Omental fat pad (tissue), 4 donors: ENCODE measurements at places on chromosomes 2 and 18. TPM values are rescaled to one million over a fixed set of nuclear protein-coding genes. Genes with fewer than 3 reads are reported as not detected.
A peak's percentile ranks its signal among the peaks of the same experiment; 100 is the strongest.

DNA sequence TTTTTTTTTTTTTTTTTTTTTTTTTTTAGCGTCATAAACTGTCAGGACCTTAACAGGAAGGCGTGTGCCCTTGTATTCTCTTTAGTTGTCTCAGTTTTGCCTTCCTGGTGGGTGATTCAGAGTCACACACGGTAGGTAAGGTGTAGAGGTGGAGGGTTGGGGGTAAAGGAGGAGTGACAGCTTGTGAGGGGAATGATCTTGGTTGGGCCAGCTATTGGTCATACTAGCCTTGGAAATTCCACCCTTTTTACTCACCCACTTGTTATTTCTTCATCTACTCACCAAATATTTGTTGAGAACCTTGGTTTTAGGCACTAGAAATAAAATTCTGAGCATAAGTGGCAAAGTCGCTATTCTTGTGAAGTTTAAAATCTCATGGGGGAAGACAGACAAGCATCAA lies 22.2 kb downstream of the SMIM21 start:
- DNase-seq = no peak

GRCh38 chr2:206457188-206457634 lies 13.9 kb downstream of the ADAM23 start:
- no peak for DNase-seq

DNA sequence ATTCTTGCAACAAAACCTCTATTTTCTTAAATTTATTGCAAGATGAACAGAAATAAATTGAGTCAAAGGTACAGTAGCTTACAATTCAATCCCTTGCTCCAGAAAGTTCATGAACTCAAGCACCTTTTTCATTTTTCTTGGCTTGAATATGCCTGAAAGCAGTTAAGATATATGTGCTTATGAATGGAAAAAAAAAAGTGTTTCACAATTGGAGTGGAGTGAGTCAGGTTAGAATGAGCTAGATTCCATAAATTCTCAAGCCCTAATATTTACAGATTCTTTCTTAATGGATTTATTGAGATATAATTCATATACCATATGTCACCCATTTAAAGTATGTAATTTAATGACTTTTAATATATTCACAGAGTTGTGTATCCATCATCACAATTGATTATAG lies 39.6 kb upstream of the NEMP2 start:
- DNase-seq = no peak

GRCh38 chr2:218995972-218996711 lies 2.9 kb upstream of the CRYBA2 start:
- peak; percentile 87 for DNase-seq

DNA sequence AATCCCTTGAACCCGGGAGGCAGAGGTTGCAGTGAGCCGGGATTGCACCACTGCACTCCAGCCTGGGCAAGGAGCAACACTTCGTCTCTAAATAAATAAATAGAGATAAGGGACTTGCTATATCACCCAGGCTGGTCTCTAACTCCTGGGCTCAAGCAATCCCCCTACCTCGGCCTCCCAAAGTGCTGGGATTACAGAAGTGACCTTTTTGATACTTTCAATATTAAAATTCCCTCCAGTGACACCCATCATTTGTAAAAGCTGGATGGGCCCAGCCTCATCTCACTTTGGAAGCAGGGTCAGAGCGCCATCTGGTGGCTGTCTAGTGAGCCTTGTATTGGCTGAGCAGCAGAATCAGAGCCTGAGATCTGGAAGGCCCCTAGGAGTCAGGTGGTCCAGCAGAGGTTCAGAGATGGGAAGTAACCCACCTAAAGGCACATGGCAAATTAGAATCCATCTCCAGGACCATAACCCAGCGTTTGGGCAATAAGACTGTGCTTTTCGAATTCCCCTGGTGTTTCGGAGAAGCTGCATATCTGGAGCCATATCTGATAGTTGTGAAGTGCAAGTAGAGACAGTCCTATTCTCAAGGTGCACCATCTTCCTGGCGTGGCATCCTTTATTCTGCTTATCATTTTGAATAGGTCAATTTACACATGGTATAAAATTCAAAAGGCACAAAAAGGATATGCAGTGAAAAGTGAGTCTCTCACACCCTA lies 18.3 kb upstream of the SLC35F6 start:
- peak; percentile 94 for DNase-seq

- DNase-seq = no peak
Observed at GRCh38 chr2:239519089-239519920, 118.5 kb upstream of the HDAC4 start.

DNA sequence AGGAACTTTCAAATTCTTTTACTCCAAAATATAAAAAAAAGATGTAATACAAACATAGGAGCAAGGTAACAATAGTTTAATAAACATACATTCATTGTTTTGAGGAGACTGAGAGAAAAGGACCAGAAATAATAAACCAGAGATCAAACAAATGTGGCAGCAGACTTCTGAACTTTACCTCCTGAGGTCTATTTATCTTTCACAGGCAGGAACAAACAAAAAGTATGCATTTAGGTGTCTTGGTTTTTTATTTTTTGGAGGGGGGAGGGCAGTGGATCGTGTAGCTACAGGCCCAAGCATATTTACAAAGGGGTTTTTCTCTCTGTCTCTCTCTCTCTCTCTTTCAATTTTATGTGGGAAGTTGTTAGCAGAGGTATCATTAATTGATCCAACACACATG lies 5.6 kb downstream of the PPP4R1 start:
- no peak for DNase-seq

- DNase-seq = no peak
Observed at GRCh38 chr2:86500325-86501083, 59.3 kb downstream of the KDM3A start.

DNA sequence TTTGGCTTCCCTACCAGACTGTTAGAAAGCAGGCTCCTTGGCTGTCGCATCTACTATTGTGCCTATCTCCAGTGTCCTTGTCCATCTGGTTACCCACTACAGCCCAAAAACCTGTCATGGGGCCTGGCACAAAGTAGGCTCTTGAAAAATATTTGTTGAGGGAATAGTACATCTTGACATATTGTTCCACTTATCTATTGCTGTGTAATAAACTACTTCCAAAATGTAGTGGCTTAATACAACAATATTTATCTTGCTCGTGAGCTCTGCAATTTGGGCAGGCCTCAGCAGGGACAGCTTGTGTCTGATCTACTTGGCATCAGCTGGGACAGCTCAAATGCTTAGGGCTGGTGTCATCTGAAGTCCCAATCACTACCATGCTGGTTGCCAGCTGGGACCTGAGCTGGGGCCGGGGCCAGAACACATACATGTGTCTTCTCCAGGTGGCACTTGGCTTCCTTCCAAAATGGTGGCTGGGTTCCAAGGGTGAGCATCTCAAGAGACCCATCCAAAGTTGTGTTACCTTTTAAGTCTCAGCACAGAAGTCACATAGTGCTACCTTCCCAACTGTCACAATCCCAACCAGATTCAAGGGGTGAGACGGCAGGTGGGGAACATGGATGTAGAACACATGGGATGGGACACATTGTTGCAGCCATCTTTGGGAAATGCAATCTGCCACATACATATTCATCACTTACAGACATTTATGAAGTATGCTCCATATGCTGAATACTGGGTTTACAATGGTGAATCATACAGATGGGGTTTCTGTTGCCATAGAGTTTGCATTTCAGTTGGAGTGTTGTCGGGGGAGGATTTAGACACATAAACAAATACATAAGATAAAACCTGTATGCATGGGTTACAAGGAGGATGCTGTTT lies 134.2 kb downstream of the FOXI3 start:
- no peak for DNase-seq

SCG2 gene
- total RNA-seq = 0.25 TPM

DNA sequence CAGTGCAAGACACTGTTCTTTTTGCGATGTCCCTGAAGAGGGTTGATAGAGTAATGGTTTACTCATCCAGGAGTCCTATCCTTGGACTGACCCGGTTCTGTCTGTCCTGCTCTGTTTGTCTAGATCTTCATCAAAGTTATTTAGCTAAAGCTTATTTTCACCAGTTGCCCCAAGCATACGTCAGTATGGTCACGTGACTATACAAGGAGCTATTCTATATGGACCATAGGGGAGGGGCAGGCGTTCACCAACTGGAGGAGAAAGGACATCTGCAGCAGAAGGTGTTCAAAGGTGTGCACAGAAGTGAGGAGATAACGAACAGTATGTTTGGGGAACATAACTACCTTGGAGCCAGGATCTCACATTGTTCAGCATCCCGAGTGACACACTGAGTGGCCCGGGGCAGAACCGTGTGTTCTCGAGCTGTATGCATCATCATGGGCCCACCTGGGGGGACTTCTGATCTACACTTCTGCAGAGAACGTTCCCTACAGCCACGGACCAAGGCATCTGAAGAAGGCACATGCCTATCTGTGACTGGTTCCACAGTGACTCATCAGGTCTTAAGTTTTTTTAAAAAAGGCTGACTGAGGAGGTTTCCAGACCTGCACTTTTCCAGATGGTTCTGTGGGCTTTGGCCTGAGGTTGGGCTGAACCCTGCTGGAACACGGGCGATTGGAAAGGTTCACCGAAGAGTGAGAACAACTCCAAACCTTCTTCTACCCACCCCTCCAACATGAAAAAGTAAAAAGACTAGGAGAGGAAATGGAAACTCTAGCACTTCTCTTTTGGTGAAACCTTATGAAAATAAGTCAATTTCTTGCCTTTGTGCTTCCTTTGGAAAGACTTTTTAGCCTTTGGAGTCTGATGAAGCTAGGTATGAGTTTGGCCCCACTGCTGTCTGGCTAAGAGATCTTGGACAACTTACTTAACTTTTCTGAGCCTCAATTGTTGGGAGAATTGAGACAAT lies 68.6 kb upstream of the YWHAQ start:
- DNase-seq = no peak

DNA sequence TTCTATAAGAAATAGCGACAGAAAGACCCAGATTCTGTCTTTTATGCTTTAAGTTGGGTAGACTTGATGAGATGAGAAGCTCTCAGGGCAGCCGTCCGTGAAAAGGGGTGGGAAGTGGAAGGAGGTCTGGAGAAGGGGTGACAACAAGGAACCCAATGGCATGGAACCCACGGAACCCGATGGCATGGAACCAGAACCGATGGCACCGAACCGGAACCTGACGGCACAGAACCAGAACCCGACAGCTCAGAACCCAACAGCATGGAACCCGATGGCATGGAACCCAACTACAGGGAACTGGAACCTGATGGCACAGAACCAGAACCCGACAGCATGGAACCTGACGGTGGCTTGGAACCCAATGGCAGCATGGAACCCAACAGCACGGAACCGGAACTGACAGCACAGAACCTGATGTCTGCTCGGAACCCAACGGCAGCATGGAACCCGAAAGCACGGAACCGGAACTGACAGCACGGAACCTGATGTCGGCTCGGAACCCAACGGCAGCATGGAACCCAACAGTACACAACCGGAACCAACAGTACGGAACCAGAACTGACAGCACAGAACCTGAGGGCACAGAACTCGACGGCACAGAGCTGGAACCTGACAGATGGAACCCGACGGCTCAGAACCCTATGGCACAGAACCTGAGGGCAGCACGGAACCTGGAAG lies 155.2 kb downstream of the TMEM18 start:
- DNase-seq = no peak

DNA sequence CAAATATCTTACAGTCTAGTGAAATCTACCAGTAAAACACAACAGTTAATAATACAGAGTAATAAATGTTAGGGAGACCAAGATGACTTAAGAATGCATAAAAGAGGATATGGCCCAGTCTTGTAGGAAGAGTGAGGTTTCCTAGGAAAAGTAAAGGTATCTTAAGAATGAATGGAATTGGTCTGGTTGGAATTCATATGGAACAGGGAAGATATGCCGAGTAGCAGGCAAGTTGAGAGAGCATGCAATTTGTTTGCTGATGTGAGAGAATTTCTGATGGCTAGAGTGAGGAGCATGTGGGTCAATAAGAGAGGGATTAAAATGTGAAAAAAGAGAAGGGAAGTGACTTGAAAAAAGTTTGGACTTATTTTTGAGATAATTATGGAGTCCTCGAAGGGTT lies 512.9 kb upstream of the ZEB2 start:
- DNase-seq = no peak

- DNase-seq = no peak
Observed at GRCh38 chr2:127051116-127052056, 55.6 kb downstream of the BIN1 start.

GRCh38 chr2:95698146-95698545 lies 106.3 kb downstream of the TRIM43 start:
- no peak for DNase-seq

DNA sequence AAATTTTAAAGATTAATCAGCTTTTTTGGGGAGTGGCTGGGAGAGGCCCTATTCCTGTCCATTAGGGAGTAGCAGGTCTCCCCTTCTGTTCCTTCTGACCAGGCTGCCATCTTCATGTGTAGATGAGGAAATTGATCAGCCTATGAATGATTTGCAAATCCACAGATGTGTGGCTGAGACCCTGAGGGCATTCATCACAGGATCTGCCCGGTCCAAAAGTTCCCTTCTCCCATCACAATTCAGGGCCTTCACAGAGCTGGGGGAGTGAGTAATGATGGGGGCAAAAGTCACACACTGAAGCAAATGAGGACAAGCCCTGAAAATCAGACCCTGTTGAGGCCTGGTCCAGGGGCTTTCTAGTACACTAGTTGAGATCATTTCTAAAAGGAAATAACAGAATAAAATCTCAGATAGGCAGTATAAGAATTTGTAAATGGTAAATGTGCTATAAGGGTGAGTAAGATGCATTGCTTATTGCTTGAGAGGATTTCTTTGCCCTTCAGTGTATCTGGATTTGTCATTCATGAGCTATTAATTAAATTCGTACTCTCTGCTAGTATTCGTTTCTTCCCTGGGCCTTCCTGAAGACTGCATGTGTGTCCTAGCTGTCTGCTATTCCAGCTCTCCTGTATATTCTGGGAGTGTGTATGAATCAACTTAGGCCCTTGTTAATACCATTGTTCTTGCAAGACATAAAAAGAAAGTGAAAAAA lies 53.2 kb downstream of the SETBP1 start:
- DNase-seq = no peak

DNA sequence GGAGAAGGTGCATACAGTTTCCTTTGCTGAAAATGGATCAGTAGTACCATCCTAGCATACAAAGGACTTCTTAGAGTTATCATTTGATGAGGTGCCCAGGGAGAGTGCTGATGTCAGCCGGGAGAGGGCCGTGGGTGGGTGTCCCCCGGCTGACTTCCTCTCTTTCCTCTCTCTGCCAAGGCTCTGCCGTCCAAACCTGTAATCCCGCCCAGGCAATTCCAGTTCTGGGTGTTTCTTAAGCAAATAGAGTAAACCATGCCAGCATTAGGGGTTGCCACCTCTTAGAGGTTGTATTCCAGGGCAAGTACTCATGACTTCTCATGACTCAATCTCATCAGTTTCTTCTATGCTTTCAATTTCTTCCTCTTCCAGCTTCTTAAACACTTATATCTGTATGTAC lies 117.2 kb downstream of the GATA6 start:
- DNase-seq = no peak

DNA sequence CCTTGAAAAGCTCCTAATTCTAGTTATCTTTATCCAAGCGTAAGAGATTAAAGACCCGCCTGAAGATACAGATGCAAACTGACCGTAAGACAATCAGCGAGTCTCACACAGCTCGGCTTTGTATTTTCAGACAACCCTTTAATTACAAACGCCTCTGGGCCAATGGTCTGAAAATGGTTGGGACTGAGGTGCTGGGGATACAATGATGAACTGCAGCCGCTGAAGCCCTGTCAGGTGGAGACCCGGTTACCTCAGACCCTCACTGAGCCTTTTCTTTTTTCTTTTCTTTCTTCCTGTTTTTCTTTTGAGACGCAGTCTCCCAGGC lies 715 bp upstream of the CFAP36 start:
- no peak for DNase-seq
